ENCODE measurements at places on chromosomes 2 and 18.

GRCh38 chr18:5622905-5623304 lies 79.1 kb upstream of the EPB41L3 start:
- no peak for DNase-seq

DNA sequence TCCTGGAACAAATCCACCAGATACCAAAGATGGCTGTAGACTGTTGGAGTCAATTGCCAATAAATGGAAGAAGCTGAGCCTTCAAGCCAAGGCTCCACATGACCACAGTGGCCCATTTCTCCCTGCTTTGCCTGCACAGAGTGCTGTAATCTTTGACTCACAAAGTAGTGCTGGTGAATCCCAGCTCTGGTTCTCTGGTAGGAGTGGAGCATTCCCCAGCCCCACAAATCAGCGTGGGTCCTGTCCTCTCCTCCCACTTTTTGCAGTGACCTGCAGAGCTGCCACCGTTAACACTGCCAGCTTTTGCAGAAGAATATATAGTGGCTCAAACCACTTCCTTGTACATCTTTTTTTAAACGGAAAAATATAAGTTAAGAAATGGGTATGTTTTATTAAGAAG lies 93.9 kb downstream of the MGAT5 start:
- DNase-seq: no peak

DNA sequence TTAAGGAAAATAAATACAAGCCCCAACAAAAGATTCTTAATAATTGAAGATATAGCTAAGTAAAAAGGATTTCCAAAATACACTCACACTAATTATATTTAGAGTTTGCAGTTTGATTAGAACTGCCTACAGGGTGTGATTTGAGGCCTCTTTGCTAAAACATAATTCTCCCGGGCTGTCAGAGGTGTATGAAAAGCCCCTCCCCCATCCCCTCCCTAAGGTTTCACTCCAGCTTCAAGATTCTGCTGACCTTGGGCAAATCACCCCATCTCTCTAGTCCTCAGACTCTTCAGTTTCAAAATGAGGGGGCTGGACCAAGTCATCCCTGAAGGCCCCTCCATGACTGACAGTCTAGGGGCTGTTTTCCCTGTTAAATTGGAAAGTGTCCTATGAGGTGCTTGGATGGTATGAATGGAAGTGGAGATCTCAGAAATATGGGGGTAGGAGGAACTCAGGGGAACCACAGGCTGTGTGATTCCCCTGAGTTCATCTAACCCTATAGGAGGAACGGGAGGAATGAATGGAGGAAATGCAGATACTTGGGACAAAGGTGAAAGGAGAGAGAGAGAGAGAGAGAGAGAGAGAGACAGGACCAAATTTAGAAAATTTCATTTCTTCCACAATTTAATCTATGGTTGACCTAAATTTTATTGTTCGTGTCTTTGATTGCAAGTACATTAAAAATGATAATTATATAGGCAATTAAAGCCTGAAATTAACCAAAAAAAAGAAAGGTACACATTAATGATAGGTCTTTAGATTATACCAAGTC lies 107.5 kb downstream of the SPP2 start:
- no peak for DNase-seq

DNA sequence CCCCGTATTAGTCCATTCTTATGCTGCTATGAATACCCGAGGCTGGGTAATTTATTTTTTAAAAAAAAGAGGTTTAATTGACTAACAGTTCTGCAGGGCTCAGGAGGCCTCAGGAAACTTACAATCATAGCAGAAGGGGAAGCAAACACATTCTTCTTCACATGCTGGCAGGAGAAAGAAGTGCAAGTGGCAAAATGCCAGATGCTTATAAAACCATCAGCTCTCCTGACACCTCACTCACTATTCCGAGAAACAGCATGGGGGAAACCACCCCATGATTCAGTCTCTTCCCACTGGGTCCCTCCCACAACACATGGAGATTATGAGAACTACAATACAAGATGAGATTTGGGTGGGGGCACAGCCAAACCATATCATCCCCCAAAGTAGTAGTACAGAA lies 2148.5 kb upstream of the PIK3C3 start:
- no peak for DNase-seq

- DNase-seq: no peak
These were observed at the start of gene SULT1C4 for GRCh38 chr2:108377815-108378630. Gene SULT1C4 (plus strand): TSS chr2:108377954. CDS start chr2:108378338, 384 bp downstream.

GRCh38 chr18:63311118-63312018 lies 8.2 kb downstream of the BCL2 start:
- DNase-seq: no peak

DNA sequence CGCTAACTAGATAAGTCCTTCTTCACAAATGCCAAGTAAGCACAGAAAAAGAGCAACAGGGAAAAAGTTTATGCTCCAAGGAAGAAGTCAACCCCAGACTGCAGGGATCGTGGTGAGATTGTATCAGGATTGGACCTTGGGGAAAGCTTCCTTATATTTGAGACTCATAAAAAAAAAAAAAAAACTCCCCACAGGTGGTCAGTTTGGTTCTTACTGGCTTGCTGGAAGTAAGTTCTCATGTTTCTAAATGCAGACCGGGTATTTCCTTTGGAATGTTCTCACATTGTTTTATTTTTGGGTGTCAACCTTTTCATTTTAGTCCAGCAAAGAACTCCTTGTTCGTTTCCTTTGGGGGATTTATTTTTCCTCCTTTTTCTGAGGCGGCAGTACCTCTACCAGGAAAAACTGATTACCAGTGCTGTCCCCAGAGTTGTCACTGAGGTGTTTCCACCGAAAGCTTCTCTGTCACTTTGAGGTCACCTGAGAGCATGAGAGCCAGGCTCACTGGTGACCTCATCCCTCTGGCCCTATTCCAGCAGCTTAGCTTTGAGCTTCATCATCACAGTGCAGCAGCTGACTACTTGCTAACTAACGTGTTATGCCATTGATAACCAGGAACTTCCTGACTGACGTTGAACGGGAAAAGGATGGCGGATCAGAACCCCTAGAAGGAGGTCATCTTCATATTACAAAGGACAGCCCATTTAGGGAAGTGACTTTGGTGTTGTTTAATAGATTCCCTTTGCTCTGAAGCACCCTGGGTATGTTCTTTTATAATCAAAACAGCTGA lies 16.8 kb upstream of the ATP8B1 start:
- DNase-seq: no peak

GRCh38 chr2:224174990-224175389 lies 135.9 kb upstream of the SERPINE2 start:
- DNase-seq: no peak

DNA sequence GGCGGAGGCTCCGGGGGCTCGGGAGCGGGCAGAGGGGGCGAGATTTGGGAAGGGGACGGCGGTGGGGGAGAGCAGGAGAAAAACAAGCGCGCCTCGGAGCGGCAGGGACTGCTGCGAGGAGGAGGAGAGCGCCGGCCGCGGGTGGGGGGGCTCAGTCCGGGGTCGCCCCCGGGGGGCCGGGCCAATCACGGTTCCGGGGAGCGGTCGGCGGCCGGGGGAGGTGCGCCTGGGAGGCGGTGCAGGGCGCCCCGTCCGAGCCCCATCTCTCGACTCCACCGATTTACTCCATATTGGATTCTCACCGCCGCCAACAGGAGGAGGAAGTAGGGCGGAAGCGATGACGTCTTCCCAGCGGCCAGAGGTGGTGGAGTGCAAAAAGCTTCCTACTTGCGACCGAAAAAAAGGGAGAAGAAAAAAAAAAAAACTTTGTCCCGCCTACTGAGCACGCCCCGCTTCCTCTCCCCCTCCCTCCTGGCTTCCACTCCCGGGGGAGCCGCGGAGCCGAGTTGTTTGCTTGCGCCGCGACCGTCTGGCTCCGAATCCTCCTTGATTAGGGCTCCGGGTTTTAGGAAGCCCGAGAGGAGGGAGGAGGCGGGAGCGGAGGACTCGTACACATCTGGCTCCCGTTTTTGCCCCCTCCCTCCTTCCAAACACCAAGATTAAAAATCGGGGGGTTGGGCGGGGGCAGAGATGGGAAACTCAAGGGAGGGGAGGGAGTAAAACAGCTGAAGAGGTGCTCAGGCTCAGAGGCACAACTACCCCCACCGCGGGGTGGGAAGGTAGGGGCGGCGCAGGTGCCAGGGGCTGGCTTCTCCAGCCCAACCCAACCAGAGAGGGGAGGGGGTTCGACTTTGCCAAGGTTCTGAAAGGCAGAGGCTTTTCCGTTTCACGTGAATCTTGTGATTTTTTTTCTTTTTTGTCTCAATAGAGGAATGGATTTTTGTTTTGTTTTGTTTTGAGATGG lies at the start of gene SPRED2:
Gene SPRED2, minus strand, starts transcription at position 373 of the 964 bp plus-strand sequence. CDS start 612 bp downstream, outside the sequence.
- peak; percentile 44 for DNase-seq

DNA sequence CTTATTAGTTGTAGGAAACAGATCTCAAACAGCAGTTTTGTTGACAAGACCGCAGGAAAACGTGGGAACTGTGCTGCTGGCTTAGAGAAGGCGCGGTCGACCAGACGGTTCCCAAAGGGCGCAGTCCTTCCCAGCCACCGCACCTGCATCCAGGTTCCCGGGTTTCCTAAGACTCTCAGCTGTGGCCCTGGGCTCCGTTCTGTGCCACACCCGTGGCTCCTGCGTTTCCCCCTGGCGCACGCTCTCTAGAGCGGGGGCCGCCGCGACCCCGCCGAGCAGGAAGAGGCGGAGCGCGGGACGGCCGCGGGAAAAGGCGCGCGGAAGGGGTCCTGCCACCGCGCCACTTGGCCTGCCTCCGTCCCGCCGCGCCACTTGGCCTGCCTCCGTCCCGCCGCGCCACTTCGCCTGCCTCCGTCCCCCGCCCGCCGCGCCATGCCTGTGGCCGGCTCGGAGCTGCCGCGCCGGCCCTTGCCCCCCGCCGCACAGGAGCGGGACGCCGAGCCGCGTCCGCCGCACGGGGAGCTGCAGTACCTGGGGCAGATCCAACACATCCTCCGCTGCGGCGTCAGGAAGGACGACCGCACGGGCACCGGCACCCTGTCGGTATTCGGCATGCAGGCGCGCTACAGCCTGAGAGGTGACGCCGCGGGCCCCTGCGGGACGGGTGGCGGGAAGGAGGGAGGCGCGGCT lies at the start of gene TYMS:
Gene TYMS, plus strand, starts transcription at position 343 of the 690 bp plus-strand sequence. Its CDS starts 90 bp downstream, at position 433.
- peak; percentile 40 for DNase-seq

DNA sequence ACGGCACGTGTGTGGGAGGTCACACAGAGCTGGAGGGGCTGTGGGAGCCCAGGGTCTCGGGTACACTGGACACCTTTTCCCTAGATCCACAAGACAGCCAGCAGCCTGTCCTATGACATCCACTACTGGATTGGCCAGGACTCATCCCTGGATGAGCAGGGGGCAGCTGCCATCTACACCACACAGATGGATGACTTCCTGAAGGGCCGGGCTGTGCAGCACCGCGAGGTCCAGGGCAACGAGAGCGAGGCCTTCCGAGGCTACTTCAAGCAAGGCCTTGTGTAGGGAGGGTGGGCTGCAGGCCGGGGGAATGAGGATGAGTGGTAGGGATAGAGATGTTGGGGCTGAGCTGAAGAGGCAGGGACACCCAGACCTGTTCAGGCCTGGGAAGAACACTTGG lies 6.6 kb downstream of the VIL1 start:
- no peak for DNase-seq

DNA sequence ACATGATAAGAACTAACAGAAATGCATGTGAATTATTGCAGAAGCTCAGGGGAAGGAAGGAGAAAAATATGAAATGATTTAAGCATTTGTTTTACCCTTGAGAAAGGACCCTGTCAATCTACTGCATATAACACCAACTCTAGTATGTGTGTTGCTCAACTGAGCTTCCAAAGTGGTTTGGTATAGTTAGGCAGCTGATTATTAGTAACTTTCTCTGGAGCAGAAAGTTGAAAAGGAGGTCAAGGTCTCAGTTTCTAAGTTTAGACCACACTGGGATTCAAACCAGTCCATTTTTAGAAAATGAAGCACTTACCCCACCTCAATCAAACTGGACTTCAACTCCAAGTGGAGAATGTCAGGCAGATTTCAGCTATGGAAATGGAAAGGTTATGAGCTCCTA lies 123.3 kb upstream of the CDC42EP3 start:
- no peak for DNase-seq

DNA sequence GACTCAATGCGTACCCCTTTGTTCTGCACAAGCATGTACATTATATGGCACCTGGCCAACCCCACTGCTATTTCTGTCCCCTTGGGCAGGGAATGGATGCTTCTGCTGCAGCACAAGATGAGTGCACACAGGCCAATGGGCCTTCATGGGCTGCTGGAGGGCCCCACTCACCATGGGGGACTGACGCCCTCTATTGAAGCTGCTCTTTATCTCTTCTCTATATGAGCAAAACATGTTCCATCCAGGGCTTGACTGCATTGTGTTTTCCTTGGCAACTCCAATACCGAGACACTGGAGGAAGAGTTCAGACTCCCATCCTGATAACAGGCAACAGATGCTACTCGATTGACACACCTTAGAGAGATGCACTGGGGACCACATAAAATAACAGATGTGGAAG lies 251.6 kb upstream of the NCKAP5 start:
- no peak for DNase-seq

GRCh38 chr2:42327125-42327524 lies 33.9 kb downstream of the COX7A2L start:
- no peak for DNase-seq

DNA sequence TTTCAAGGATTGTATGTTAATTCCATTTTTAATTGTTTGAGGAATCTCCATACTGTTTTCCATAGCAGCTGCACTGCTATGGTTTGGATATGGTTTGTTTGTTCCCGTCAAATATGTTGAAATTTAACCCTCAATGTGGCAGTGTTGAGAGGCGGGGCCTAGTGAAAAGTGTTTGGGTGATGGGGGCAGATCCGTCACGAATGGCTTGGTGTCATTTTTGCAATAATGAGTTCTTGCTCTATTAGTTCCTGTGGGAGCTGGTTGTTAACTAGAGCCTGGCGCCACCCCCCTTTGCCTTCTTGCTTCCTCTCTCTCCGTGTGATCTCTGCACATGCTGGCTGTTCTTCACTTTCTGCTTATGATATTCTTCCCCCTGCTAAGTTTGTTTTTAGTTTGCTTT lies 71.4 kb upstream of the LDLRAD4 start:
- no peak for DNase-seq

GRCh38 chr2:48482769-48483168 lies 47.2 kb upstream of the STON1 start:
- no peak for DNase-seq

DNA sequence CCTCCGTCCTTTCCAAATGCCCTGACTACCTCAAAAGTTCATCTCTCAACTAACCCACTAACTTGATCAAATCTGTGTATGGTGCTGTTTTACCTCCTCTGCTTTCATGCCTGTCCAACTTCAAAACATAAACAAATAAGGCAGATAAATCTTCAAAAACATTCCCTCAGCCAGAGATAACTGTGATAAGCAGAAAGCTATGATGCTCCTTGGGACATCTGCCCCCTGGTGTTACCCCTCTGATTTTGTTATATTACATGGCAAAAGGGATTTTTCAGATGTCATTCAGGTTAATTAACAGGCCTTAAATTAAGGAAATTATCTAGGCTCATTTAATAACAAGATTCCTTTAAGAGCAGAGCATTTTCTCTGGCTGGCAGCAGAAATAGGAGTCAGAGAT lies 810.8 kb upstream of the CHAC2 start:
- DNase-seq: no peak

DNA sequence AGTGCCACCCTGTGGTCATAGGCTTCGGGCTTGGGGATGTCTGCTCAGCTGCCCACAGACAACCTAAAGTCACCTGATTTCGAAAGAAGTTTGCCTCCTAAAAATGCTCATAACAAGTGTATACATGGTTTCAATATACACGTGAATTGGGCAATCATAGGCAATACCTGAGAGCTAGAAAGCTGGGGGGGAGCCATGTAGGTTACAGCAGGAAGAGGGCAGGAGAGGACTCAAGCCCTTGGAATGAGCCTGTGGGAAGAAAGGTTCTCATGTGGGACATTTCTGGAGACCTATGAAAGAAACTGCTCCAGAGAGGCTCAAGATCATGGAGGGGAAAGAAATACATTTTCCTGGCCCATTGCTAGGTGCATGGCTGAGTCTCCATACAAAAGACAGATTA lies 109.7 kb downstream of the ACOXL start:
- no peak for DNase-seq
